Naive thymus-derived CD8-positive, alpha-beta T cell (primary cell): ENCODE measurements at places on chromosomes 13 and 19. TPM values are rescaled to one million over a fixed set of nuclear protein-coding genes. Genes with fewer than 3 reads are reported as not detected.

- no peak for DNase-seq
- peaks cover 15% of the 10 kb centered on the region for H3K27me3 ChIP-seq
- no peaks in the 10 kb centered on the region for H3K36me3 ChIP-seq
- H3K4me3 ChIP-seq: no peak overlapping the region
- no peak overlapping the region for H3K27ac ChIP-seq
These were observed 38.2 kb downstream of the PTPRS start for GRCh38 chr19:5302396-5302795.

DNA sequence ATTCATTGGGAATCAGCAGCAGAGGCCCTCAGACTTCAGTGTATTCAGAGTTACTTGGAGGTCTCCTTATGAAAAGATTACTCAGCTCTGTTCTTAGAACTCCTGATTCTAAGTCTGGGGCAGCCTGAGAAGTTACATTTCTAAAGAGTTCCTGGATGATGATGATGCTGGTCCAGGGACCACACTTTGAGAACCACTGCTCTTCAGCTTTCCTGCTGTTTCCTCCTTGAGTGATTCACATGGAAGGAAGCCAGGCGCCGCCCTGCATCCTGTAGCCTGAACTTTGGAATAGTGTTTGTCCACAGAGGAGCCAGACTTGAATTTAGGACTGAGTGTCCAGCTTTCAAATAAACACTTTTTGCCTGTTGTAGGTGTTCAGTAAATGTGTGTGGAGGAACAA, 2.9 kb downstream of the CEBPG start:
- H3K27me3 ChIP-seq: no peaks in the 10 kb centered on the region
- DNase-seq: no peak
- H3K4me1 ChIP-seq: peaks cover 74% of the 10 kb centered on the region
- H3K4me3 ChIP-seq: no peak overlapping the region

DNA sequence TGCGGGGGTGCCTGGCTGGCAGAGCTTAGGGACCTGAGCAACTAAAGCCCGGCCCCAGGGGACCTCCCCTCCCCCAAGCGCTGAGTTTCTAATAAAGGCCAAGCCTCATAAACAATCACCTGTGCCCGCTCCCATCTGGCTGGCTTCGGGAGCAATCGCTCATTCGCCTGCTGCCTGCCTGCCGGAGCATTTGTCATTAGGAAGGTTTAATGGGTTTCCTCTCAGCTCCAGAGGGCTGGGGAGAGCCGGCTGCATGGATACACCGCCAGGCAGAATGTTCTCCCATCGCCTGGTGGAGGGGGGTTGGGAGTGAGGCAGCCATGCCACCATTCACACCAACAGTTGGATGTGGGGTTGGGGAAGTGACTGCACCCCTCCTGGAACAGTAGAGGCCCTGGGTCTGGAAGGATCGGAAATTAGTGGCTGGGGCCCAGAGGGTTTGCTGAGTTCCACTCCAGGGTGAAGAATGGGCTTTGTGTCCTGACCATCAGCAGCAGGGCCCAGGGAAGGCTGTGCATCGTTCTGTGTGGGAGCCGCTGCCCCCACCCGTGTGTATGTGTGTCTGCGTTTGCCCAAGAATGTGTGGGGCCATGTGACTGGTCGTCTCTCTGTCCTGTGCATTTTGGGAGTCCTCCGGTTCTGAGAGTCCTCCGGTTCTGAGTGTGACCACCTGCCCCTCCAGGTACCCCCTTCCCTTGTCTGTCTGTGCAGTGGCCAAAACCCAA, 15.3 kb downstream of the PIN1 start:
- no peak overlapping the region for H3K27ac ChIP-seq
- H3K4me3 ChIP-seq: no peak overlapping the region
- peaks cover 5% of the 10 kb centered on the region for H3K36me3 ChIP-seq

DNA sequence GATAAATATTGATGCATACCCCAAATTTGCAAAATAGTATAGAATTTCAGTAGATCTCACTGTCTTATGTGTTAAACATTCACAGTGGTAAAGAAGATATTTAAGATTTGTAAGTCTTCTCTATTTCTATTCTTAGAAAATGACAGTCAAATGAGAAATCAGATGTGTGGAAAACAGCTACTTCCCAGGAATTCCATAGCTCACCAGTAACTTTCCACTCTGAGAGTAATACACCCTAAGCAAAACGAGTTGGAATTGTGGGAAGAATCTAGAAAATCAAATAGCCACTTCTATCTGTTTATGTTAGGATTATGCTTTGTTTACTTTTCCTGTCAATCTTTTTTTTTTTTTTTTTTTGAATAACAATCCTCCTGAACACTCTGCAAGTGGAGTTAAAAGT, 69.1 kb downstream of the FLT1 start:
- peaks cover 44% of the 10 kb centered on the region for H3K4me1 ChIP-seq
- H3K4me3 ChIP-seq: no peak overlapping the region
- no peak for DNase-seq
- H3K27me3 ChIP-seq: no peaks in the 10 kb centered on the region
- no peak overlapping the region for H3K27ac ChIP-seq

GRCh38 chr13:101520672-101521071, 68.2 kb downstream of the ITGBL1 start:
- H3K4me3 ChIP-seq: peak overlapping the region; percentile 38
- DNase-seq: no peak
- no peaks in the 10 kb centered on the region for H3K27me3 ChIP-seq
- no peaks in the 10 kb centered on the region for H3K36me3 ChIP-seq

- H3K4me3 ChIP-seq: no peak overlapping the region
- peaks cover 2% of the 10 kb centered on the region for H3K36me3 ChIP-seq
- peaks cover 21% of the 10 kb centered on the region for H3K4me1 ChIP-seq
- no peak for DNase-seq
- H3K27ac ChIP-seq: no peak overlapping the region
These were observed 19.5 kb downstream of the NOVA2 start for GRCh38 chr19:45954156-45954555.

- peaks cover 8% of the 10 kb centered on the region for H3K27me3 ChIP-seq
- no peak overlapping the region for H3K27ac ChIP-seq
- no peaks in the 10 kb centered on the region for H3K36me3 ChIP-seq
- no peak overlapping the region for H3K4me3 ChIP-seq
- H3K4me1 ChIP-seq: no peaks in the 10 kb centered on the region
These were observed 120.5 kb downstream of the SLC7A1 start for GRCh38 chr13:29474991-29475390.

GRCh38 chr13:28532388-28533124, 37.6 kb upstream of the FLT1 start:
- no peaks in the 10 kb centered on the region for H3K36me3 ChIP-seq
- no peaks in the 10 kb centered on the region for H3K4me1 ChIP-seq
- peaks cover 42% of the 10 kb centered on the region for H3K27me3 ChIP-seq
- no peak for DNase-seq

RTBDN gene
- not detected for polyA plus RNA-seq
